ENCODE measurements at places on chromosomes 4 and X.

GRCh38 chr4:2284934-2285612, 23.2 kb upstream of the MXD4 start:
- DNase-seq: no peak

DNA sequence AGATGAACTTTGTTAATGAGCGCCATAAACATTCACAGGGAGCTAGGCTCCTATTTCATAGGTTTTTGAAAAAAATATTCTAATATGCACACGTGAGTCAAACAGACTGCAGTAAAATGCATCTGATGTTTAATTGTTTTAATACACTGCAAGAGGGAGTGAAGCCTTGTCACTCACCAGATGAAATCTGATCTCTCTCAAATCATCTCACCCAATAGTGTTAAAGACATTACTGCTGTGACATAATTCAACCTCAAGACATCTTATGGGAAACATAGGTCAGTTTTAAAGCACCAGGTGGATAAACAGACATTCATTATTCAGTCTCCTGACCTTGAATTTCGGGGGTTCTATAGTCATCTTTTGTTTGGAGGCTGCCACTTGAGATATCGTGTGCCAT, 148.3 kb downstream of the MAML3 start:
- peak; percentile 23 for DNase-seq

- DNase-seq: no peak
Measured at GRCh38 chrX:39507617-39508299, 590.0 kb downstream of the BCOR start.

DNA sequence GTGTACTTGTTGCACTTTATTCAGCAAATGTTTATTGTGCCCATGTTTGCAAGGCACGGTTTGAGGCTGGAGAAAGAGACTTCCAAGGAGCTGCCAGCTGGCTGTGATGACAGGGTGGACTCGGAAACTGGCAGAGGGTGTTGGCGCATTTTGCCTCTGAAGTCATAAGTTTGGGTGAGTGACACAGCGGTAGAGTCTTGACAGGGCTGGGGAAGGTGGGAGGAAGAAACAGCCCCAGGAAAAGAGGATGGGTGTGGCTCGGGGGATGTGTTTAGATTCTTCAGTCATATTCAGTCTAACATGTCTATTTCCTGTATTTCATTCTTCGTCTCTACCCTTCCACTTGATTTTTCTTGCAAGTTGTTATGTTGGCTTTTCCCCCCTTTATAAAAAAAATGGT, 77.0 kb upstream of the STOX2 start:
- no peak for DNase-seq

DNA sequence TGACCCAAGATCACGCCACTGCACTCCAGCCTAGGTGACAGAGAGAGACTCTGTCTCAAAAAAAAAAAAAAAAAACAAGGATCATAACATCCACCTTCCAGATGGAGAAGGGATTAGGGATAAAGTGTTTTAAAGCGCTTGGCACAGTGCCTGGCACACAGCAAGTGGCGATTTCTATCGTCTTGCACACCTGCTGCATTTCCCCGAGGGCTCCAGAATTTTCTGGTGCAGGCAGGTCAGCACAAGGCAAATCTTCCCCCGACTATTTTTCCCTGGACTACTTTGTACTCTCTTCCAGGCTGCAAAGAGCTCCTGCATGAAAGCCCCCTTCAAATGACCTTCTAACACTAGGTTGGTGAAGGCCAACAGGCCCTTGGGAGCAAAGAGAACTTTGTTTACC, 57.3 kb downstream of the APBB2 start:
- no peak for DNase-seq

- no peak for DNase-seq
Measured at GRCh38 chrX:136856551-136856950, 24.0 kb downstream of the RBMX start.

- DNase-seq: no peak
Measured at GRCh38 chr4:74322301-74322700, 14.0 kb downstream of the EPGN start.

GRCh38 chrX:149003863-149004660, 501.0 kb downstream of the IDS start:
- DNase-seq: no peak

GRCh38 chrX:46251755-46252154, 293.5 kb downstream of the ZNF674 start:
- no peak for DNase-seq

DNA sequence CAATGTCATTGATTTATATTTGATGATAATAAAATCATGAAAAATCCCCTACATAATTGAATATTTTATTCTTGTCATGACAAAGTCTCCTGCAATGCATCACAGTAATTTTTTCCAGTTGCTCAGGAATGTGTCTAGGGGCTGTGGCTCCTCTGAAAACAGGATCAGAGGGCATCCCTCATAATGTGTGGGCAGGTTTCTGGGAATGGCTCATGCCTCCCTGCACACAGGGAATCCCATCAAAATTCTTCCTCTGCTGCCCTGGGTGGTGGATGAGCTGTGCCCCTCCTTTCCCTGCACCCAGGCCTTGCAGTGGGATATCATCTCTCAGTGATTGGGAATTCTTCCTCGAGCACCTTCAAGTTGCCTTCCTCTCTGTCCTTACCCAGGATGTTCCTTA, 20.4 kb upstream of the PUDP start:
- no peak for DNase-seq

DNA sequence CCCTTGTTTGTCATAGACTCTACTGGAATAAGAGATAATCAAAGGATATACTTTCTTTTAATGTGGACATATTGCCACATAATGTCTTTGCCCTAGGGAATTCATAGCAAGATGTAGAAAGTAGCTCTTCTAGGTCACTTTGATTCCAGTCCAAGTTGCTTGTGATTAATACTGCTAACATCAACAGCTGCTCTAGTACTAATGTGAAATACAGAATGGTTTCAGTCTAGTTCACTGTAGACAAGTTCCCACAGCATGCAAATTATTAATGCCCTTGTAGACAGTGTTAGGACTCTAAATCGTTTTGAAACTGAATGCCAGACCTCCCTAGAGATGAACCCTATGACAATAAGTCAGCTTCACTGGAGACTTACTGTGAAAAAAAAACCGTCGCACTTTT, 494.6 kb upstream of the ATOH1 start:
- no peak for DNase-seq

GRCh38 chr4:1523907-1524636, 117.8 kb upstream of the NKX1-1 start:
- DNase-seq: no peak

DNA sequence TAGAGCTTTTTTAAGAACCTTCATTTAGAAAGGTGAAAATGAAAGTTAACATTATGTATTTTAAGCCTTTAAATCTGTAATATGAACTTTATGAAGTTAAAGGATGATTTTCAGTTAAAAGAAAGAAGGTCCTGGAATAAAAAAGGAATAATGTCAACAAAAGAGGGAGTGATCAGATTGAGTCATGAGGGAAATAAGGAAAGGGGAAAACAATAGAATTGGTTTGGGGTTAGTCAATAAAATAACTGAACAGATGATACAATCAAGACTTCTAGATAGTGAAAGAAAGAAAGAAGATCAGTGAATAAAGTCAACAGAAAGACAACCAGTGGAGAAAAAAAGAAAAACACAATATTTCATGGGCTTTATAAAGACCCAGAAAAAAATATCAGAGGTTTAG, 291.6 kb upstream of the ARSJ start:
- no peak for DNase-seq

DNA sequence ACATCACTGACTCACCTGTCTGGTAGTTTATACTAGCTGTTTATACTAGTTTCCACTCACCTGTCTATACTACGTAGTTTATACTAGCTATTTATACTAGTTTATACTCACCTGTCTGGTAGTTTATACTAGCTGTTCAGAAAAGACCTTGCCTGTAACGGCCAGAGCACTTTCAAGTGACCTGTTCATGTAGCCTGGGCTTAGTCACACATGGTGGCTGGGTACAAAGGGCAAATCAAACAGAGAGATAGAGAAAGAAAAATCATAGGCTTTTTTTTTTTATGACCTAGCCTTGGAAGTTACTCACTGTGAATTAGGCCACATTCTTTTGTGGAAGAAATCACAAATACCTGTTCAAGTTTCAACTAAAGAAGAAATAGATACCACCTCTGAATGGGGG, 30.7 kb upstream of the SPANXN4 start:
- DNase-seq: no peak

- no peak for DNase-seq
Measured at GRCh38 chr4:69707807-69708206, 52.6 kb downstream of the SULT1B1 start.

- no peak for DNase-seq
Measured at GRCh38 chrX:72358313-72358712, 52.6 kb upstream of the CITED1 start.

DNA sequence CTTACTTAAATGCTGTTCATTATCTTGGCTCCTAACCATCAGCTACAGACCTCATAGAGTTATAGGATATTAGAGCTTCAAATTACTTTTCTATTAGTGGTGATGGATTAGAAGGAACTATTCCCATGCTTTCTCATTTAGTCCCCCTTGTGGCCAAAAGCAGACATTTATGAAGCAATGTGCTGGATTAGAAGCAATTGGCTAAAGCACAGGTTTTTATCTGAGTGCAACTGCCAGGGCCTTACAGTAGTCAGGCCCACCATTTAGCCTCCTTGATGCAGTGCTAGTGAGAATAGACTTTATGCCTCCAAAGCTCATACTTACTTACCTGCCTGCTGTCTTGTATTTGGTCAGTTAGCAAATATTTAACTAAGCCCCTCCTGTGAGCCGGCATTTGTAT, 93.0 kb downstream of the TSPAN7 start:
- DNase-seq: peak; percentile 15

DNA sequence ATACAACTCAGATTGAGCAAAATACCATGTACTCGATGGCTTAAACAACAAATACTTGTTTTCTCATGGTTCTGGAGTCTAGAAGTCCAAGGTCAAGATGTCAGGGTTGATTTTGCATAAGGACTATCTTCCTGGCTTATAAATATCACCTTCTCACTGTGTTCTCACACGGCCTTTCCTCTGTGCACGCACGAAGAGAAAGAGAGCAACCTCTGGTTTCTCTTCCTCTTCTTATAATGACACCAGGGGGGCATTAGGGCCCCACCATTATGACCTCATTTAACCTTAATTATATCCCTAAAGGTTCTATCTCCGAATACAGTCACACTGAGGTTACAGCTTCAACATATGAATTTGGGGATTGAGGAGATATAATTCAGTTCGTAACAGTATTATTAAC, 504.0 kb downstream of the MAGEE1 start:
- DNase-seq: no peak

GRCh38 chr4:27595571-27596360, 735.1 kb downstream of the STIM2 start:
- no peak for DNase-seq

- no peak for DNase-seq
Measured at GRCh38 chr4:147739239-147739823, 7.4 kb downstream of the ARHGAP10 start.

GRCh38 chr4:55089916-55090315, 35.5 kb downstream of the KDR start:
- DNase-seq: no peak

DNA sequence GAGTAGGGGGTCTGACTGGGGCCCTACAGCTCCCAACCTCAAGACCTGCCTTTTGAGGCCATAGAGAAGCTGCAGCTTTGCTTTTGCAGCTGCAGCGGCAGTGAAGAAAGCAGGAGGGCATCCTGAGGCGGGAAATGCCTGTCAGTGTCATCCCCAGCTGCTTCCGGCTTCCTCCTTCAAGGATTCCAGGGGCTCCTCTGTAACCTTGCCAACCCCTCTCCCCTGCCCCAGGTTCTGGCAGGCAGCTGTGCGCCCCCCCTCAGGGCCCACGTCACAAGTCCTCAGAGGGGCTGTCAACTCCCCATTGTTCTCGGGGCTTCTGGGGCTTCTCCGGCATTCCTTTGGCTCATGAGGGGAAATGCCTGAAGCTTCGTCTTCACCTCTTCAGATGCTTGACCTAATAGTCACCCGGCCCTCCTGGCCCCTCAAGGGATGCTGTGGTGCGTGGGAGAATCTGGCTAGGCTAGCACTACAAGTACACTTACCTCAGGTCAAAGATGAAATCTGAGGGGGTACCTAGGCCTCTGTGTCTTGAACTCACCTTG, 31.9 kb downstream of the APLN start:
- DNase-seq: peak; percentile 29

DNA sequence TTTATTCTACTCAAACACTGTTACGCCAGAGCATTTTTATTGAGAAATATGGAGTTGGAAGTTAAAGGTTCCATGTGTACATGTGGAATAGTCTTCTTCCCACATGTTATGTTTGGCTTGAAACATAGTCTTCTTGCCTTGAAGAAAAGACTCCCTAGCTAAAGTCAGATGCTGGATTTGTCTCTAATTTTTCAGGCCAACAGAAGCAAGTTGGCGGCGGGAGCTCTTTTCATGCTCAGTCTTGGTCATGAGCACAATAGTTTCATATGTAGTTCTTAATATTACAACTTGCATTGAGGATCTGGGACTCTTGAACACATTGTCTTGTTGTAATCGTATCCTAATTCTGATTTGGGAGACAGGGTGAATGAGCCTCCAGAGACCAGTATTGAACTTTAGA, 19.4 kb downstream of the SEPTIN11 start:
- no peak for DNase-seq

DNA sequence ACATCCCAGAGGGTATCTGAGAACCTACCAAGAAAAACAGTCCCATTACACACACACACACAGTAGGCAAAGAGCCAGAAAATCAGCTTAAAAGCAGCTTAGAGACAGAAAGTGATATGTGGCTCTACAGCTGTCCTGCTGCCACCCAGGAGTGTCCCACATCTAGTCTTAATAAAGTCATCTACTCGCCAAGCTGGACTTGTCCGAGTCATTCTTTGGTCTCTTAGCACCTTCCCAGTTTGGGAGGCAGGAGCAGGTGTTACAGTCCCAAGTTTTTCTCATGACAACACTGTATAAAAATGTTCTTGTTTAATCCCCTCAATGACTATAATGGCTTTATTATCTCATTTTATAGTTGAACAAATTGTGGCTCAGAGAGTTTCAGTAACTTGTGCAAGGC, 252.5 kb upstream of the CASK start:
- DNase-seq: no peak

DNA sequence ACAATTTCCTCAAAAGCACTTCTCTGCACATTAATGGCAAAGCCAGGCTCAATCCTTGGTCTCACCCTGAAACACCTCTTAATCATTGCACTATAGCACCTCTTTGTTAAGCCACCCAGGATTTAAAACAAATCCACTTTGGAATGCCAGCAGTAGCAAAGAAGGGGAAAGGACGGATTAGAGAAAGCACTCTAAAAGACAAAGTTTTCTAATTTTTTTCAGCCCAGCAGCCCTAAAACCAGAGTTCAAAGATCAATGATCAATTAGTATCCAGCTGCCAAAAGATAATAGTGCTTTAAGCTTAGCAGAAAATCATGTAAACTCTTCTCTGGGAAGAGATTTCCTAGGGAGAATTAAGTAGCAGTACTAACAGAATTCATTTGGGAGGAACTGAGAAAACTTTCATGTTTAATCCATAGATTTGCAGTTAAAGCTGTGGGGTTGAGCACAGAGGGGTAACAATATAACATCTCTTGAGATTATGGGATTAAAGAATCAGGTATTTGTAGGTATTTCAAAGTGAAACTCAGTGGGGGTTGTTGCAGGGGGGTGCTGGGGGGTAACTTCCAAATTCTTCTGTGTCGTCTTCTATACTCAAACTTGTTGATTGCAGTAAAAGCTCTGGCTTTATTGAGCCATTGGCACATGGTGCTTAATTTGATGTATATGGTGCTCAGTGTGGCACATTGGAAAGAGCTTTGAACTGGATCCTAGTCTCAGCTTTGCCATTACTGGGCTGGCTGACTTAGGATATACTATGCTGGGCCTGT, 61.8 kb downstream of the LRRC66 start:
- DNase-seq: no peak

- DNase-seq: no peak
Measured at GRCh38 chrX:45714866-45715265, 514.2 kb upstream of the DIPK2B start.
